ENCODE measurements at places on chromosomes 6 and 20.

GRCh38 chr20:32474967-32475811 is 109.9 kb downstream of the NOL4L start:
- peak; percentile 99 for DNase-seq

DNA sequence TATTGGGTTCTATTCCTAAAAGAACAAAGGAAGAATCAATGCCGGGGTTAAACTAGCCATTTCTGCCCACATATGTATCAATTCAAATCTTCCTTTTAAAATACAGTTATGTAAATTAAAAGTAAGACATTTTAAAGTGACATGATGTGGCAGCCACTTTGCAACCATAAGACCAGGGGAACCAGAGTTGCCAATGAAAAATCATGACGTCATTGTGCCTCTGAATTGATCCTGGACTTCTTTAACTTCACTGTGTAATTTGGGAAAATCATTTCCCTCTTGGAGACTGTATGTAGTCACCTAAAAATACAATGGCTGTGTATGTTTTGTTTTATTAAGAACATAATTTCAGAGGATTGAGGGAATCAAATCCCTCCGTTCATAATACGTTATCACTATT is 42.2 kb downstream of the SLC13A3 start:
- no peak for DNase-seq

GRCh38 chr6:34852406-34853085 is 35.3 kb downstream of the TAF11 start:
- DNase-seq: no peak

GRCh38 chr20:38536310-38536709 is 44.7 kb upstream of the ADIG start:
- no peak for DNase-seq

DNA sequence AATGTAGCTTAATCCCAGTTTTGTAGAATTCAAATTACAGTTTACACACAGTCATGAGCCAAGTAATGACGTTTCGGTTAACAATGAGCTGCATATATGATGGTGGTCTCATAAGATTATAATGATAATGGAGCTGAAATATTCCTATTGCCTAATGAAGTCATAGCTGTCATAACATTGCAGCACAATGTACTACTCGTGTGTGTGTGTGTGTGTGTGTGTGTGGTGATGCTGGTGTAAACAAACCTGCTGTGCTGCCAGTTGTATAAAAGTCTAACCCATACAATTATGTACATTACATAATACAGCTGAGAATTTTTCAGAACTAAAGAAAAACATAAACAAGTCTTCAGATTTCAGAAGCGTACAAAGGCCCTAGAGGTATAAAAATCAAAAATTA is 66.7 kb upstream of the ARID1B start:
- DNase-seq: no peak

- peak; percentile 16 for DNase-seq
Observed at GRCh38 chr6:3627956-3628835, 123.3 kb downstream of the PXDC1 start.

- no peak for DNase-seq
Observed at GRCh38 chr6:125356884-125357283, 55.1 kb upstream of the HDDC2 start.

- DNase-seq: no peak
Observed at GRCh38 chr20:36528176-36528874, 13.0 kb upstream of the MYL9 start.

GRCh38 chr6:74458536-74458935 is 747.3 kb downstream of the COL12A1 start:
- no peak for DNase-seq

DNA sequence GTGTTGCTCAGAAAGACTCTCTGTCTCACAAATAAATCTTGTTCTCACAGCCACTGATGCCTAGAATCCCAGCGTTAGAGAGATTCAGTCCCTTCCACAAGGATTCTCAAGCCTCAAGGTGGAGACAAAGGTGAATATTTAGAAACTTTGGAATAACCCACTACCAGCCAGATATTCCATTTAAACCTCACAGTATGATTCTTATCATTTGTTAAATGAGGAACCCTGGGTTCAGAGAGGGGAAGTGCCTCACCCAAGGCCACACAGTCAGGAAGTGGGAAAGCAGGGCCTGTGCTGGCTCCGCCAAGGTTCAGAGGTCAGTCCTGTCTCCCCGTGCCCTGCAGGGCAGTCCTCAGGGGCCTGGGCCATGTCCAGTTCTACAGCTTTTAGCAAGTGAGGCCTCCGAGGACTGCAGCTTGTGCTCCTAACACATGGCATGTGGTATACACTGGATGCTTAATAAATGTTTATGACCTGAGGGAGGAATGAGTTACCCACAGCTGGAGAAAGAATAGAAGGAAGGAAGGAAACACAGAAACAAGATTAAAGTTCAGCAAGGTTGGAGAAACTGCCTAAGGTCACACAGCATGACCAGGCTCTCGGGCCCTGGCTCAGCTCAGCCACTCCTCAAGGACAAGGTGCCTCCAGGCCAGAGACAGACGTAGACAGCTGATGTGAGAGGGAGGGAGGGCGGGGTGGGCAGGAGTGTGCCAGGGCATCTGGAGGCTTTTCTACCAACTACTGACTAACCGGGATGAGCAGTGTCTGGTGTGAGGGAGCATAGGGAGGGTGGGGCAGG is 3.9 kb upstream of the TGM2 start:
- peak; percentile 89 for DNase-seq

DNA sequence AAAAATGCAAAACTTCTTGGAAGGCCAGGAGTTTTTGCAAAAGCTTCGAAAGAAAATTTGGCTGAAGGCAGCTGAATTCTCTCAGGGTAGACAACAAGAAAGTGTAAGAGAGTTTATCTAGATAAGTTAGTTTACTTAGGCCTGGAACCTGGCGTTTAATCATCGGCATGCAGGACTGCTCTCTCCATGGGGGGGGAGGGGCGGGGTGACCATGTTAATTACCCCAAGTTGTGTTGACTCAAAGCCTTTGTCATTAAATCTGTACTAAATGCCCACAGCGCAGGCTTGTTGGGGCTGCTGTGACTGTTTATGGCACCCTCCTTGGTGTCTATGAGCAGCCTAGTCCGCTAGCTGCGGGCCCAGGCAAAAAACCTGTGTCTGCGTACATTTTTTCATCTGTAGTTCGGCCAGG is 20.1 kb upstream of the ZNF451 start:
- DNase-seq: no peak

GRCh38 chr6:161437851-161438250 is 164.0 kb upstream of the AGPAT4 start:
- no peak for DNase-seq

Measured in RPMI7951 (cell line).